ENCODE measurements at places on chromosomes 7 and 10.

- no peak for DNase-seq
These were observed 66.9 kb downstream of the BAMBI start for GRCh38 chr10:28744069-28744768.

DNA sequence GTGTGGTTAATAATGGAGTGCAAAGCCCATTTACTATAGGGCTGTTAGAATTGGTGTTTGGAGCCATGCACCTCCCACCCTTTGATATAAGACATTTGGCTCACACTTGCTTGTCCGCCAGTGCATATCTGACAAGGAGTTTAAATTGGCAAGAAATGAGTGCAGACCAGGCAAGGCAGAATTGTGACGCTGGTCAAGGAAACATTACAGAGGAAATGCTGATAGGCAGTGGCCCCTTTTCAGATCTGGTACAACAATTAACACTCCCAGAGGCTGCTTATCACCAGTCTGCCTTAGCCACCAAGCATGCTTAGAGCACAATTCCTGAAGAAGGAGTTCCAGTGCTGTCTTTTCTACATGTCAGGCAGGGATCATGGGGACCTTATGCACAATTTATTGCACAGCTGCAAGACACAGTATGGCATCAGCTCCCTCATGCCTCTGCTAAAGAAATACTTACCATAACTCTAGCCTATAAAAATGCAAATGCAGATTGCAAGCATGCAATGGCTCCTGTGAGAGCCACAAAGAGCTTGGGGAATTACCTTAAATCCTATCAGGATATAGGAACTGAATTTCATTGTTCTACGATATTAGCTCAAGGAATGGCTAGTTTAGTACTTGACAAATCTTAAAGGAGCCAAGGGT is 35.2 kb downstream of the OR13A1 start:
- DNase-seq: no peak

- peak; percentile 74 for DNase-seq
These were observed 61.1 kb downstream of the JCAD start for GRCh38 chr10:29998142-29998808.

DNA sequence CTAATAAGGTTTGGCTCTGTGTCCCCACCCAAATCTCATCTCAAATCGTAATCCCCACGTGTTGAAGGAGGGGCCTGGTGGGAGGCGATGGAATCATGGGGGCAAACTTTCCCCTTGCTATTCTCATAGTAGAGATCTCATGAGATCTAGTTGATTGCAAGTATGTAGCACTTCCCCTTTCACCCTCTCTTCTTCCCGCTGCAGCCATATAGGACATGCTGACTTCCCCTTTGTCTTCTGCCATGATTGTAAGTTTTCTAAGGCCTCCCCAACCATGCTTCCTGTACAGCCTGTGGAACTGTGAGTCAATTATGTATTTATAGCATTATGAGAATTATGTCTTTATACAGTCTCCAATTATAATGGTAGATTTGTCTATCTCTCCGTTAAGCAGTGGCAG is 594.5 kb downstream of the ACTR3B start:
- no peak for DNase-seq

DNA sequence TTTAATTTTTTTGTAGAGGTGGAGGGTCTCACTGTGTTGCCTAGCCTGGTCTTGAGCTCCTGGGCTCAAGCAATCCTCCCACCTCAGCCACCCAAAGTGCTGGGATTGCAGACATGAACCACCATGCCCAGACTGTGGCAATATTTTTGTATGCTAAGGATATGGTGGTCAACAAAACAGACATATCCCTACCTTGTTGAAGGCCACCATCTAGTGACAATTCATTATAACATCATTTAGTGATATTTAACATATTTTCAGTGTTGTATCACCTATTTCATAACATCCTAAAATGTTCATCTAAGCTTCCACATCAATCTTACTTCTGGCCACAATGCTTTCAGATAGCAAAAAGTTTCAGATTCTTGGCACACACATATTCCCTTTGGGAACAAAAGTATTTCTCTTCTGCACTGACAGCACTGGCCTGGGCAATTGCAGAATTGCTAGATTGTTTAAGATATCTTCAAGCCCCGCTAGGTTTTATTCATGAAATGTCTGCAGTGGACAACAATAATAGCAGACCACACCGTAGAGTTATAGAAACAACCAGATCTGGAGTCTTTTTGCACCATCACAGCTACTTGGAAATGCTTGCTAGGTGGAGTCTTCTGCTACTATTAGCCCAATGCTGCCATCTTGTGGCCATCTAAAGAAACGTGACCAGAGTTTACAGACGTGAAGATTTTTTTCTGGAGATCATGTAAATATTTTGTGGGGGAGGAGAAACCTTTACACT is 58.4 kb downstream of the DNAJC12 start:
- peak; percentile 77 for DNase-seq

- peak; percentile 18 for DNase-seq
These were observed 115.3 kb upstream of the BMPER start for GRCh38 chr7:33789871-33790630.

DNA sequence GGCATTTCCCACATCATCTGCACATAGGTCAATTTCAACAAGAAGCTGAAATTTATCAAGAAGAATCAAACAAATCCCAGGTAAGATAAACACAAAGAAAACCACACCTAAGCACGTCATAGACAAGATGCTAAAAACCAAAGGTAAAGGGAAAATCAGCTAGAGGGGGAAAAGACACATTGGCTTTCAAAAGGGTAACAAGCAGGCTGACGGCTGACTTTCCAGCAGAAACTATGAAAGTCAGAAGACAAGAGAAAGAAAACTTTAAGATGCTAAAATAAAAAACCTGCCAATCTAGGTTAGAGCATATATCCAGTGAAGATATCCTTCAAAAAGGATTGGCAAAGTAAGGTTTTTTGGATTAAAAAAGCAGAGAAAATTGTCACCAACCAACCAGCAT is 59.9 kb upstream of the RHEB start:
- DNase-seq: peak; percentile 10

DNA sequence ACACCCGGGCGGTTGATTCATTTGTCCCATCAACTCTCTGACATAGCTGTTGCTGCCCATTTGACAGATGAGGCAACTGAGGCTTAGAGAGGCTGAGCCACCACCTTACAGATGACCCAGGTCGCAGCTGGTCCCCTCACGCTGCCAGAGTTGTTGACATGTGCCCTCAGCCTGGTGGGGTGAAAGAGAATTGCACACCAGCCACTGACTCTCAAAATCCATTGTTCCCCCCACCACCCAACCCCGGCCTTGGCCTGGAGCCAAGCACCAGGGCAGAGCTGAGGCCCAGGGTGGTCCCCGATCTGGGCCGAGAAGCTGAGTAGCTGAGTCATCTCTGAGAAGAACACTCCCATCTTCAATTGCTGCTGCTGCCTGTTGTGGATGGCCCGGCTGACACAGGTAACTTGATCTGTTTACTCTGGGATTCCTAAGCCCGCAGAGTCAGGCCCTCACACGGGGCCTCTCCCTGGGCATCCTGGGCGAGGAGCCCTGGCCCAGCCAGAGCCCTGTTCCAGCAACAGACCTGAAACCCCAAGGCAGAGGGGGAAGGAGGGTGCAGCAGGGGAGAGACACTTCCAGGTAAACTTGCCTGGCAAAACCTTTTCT is 27.5 kb downstream of the PVRIG start:
- peak; percentile 81 for DNase-seq

GRCh38 chr10:11975795-11976194 is 66.8 kb downstream of the UPF2 start:
- no peak for DNase-seq

DNA sequence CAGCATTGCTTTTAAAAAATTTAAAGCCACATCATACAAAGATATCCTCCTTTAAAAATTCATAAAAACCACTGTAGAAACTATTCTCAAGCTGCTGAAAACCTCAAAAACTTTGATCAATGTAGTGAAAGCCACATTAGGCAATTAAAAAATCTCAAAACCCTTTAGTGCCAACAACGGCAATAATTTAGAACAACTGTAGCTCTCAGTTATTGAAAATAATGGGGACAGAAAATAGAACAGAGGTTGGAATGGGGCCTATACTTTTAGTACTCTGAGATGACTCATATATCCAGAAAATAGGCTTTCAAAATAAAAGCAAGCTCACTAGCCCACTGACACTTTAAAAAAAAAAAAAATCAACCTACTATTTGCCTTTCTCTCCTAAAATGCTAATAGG is 87.5 kb downstream of the GSAP start:
- peak; percentile 34 for DNase-seq

GRCh38 chr7:131244259-131244852 is 83.3 kb upstream of the MKLN1 start:
- DNase-seq: peak; percentile 96

DNA sequence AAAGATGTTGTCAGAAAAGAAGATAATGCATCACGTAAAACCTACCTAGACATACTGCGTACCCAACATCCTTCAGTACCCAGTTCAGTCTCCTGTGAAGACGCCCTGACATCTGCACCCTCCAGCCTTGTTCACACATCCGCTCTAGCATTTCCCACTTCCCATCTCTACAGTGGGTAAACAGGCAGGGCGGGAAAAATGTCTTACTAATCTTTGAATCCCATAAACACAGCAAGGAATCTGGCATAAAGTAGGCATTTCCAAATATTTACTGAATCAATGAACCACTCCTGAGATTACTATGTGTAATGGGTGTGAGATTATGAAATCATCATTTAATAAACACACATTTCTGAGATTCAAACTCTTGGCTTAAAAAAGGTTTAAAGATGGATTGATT is 132.8 kb downstream of the GLI3 start:
- DNase-seq: no peak

- DNase-seq: no peak
These were observed 1613.0 kb upstream of the LRRTM3 start for GRCh38 chr10:65312876-65313275.

DNA sequence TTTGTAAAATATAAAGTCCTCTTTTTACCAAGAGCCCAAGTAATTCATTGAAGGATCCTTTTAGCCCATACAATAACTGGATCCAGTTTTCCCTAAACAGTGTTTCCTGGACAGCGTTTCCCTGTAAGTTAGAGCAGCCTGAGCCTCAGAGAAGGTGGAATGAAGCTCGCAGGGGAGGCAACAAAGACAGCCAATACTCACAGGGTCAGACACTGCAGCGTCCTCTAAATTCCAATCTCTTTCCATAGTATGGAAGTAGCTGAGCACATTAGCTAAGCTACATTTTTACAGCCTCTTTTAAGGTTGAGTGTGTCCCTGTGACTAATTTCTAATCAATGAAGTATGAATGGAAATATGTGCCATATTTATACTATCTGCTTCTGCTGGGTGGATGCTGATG is 193.5 kb downstream of the GRM3 start:
- DNase-seq: no peak

DNA sequence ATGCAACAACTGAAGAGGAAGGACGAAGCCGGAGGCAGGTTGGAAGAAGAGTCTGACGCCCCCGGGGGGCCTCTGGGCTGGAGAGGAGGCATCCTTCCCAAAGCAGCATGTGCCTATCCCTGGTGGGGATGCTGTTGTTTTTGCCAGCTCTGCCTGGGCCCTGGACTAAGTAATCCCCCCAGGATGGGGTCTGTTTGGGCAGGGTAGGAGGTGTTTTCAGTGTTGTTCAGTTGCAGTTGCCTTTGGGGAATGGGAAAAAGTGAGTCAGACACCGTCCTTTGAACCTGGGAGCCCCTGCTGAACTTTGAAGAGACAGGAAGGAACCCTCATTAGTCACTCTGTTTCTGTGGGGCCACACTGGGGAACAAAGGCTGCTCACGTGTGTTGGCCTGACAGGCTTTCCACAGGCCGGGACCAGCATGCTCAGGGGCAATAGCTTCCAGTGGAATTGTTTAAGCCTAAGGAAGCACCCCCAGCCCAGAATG is 35.2 kb upstream of the GDF10 start:
- no peak for DNase-seq

DNA sequence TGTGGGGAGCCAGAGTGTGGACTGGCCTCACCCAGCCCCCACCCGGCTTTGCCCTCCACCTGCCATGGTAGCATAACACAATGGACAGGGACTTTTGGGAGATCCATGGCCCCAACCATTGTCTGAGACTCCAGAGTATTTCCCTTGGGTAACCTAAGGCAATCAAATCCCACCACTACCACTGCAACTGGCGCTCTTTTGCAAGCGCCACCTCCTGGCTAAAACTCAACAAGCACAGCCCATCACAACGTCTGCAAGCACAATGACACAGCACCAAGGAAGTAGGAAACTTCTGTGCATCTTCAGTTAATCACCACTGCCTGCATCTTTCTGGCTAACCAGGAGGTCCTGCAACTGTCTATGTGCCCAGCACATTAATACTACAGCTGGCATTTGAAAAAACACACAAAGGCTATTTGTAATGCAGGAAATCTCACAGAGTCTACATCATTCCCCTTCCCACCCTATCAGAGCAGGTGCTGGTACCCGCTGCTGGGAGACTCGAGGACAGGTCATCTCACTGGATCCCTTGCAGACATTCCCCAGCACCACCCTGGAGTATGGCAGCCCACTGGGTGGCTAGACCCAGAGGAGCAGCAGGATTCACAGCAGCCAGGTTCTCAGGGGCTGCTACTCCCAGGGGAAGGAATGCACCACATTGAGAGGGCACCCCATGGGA is 27.7 kb downstream of the ANKRD26 start:
- DNase-seq: no peak

GRCh38 chr10:124577651-124578050 is 116.0 kb downstream of the LHPP start:
- no peak for DNase-seq

All from fibroblast of skin of back (primary cell).